ENCODE measurements at places on chromosomes 5 and 9. TPM values are rescaled to one million over a fixed set of nuclear protein-coding genes. Genes with fewer than 3 reads are reported as not detected.

DNA sequence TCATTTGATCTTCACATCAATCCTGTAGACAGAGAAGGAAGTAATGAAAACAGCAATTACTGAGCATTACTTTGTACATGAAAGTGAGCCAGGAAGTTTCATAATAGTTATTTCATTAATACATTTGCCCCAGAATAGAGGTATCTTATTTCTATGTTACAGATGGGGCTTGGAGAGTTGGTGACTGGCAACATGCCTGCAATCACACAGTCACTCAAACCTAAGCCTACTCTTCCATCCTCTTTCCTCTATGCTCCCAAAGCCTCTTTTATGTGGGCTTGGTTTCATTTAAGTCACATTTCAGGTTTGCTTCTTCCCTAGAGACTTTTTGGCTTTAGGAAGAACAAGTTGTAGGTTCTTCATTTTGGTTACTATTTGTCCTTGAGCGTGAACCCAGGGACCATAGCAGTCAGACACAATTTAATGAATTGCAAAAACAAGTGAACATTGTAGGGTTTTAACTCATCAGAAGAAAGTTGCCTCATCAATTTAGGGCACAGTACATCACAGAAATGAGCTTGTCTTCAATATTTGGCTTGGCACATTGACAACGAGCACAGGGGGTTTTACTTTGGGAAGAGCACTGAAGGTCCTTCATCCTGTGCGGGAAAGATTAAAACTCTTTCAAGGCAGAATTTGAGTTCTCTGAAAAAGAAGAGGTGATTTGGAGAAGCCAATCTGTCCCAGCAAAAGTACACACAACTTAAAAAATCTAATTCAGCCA, 381.1 kb downstream of the TMEM38B start:
- H3K4me3 ChIP-seq: no peak overlapping the region
- no peak overlapping the region for H3K27ac ChIP-seq
- no peaks in the 10 kb centered on the region for H3K36me3 ChIP-seq
- no peaks in the 10 kb centered on the region for H3K27me3 ChIP-seq
- no peak for DNase-seq

DNA sequence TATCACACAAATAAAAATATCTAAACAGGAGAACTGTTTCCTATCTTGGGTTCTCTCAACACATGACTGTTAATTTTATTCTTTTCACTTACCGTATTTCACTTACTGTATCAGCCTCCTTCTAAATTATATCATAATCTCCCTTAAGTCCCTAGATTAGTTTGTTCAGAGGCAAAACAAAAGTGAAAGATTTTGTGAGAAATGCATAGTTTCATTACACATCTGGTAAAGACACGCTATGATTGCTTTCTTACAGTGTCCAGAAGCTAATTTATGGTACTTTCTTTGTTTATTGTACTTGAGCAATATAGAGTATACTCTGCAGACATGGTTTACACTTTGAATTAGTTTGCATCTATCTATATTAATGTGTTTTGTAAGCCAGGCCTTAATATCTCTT, 159.7 kb upstream of the TLX3 start:
- H3K4me1 ChIP-seq: no peaks in the 10 kb centered on the region
- no peak overlapping the region for H3K4me3 ChIP-seq
- no peaks in the 10 kb centered on the region for H3K27me3 ChIP-seq
- no peaks in the 10 kb centered on the region for H3K36me3 ChIP-seq
- H3K27ac ChIP-seq: no peak overlapping the region

DNA sequence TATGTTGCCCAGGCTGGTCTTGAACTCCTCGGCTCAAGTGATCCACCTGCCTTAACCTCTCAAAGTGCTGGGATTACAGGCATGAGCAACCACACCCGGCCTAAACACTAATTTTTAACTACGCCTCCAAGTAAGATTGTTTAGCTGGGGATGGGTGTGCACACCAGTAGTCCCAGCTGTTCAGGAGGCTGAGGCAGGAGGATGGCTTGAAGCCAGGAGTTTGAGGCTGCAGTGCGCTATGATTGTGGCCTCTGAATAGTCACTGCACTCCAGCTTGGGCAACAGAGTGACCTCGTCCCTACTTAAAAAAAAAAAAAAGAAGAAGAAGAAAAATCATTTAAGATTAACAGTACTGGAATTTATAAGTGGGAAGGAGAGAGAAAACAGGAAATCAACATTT, 90.8 kb upstream of the NR5A1 start:
- H3K4me3 ChIP-seq: no peak overlapping the region
- H3K27me3 ChIP-seq: no peaks in the 10 kb centered on the region
- H3K36me3 ChIP-seq: no peaks in the 10 kb centered on the region
- DNase-seq: no peak
- H3K4me1 ChIP-seq: peaks cover 28% of the 10 kb centered on the region
- H3K27ac ChIP-seq: no peak overlapping the region

DNA sequence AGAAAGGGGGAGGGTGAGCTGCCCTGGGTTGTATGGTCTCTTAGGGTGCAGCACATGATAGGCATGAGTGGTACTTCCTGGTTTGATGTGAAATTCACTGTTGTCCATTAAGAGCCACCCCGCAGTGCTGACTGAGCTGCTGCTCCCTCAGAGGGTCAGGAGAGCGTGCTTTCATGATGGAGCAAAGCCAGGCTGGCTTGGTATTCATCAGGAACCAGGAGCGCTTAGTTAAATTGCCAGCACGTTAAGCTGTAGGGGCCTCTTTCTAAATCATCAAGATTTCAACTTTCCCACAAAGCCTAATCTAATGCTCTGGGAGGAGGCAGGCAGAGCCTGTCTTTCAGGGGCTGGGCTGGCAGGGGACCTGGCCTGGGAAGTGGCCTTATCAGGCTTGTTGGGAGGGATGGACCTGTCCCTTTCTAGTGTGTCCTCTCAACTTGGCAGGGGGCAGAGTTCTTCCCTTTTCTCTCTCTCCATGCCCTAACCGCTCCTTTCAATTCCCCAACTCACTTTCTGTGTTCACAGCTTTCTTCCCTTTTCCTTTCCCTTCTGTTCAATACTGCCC, 7.9 kb downstream of the CYSTM1 start:
- no peaks in the 10 kb centered on the region for H3K36me3 ChIP-seq
- H3K4me3 ChIP-seq: no peak overlapping the region
- H3K27me3 ChIP-seq: no peaks in the 10 kb centered on the region
- peak; percentile 38 for DNase-seq
- H3K4me1 ChIP-seq: peaks cover 37% of the 10 kb centered on the region

DNA sequence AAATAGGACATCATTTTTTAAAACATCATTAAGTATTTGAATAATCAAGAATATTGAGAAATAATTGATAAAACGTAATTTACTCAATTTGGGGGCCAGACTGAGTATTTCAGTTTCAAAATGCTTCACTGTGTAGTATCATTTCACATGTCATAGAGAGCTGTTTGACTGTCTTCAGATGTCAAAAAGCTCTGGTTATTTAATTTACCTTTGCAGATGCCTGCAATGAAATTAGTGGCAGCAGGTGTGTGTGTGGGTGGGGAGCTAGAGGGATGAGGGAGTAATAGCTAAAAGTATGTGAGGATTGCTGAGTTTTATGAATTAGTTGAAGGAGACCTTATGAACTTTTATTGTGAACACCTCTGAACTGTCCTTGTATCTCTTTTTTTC, 567.2 kb upstream of the MEF2C start:
- H3K36me3 ChIP-seq: no peaks in the 10 kb centered on the region

- no peak for DNase-seq
- no peaks in the 10 kb centered on the region for H3K36me3 ChIP-seq
- H3K27ac ChIP-seq: no peak overlapping the region
- H3K4me1 ChIP-seq: peaks cover 12% of the 10 kb centered on the region
- H3K27me3 ChIP-seq: no peaks in the 10 kb centered on the region
Observed at GRCh38 chr9:16987026-16987425, 116.6 kb upstream of the BNC2 start.

- H3K4me3 ChIP-seq: no peak overlapping the region
- no peaks in the 10 kb centered on the region for H3K27me3 ChIP-seq
- no peaks in the 10 kb centered on the region for H3K36me3 ChIP-seq
- no peak for DNase-seq
- H3K27ac ChIP-seq: no peak overlapping the region
Observed at GRCh38 chr5:166722939-166723338, 1568.5 kb upstream of the WWC1 start.

DNA sequence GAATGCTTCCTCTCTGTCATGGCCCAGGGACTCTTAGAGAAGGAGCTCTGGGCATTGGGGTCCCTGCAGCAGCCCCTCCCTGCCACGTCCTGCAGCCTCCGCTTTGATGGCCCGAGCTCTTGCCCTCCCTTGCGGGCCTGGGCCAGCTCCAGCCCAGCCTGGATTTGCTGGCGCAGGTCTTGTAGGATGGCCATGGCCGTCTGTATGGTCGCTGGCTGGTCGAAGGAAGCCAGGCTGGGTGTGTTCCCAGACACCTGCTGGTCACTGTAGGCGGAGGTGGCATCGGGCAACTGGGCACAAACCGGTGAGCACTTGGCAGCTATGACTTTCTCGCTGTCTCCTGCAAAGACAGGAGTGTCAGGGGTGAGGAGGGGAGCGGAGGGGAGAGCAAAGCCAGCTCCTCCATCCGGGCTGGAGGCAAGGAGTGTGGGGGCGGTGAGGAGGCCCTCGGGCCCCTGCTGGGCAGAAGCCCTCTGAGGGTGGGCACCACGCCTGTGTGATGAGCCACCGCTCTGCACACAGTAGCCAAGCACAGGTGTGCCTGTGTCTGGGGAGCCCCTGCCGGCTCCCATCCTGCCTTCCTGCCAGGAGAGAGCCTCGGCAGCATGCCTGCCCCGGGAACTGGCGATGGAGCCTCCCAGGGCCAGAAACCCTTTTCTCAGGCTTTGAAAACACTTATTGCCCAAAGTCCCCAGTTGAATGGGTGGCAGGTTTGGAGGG, 12.4 kb downstream of the CCDC187 start:
- no peak overlapping the region for H3K4me3 ChIP-seq
- no peak for DNase-seq
- no peaks in the 10 kb centered on the region for H3K36me3 ChIP-seq
- no peak overlapping the region for H3K27ac ChIP-seq
- H3K4me1 ChIP-seq: no peaks in the 10 kb centered on the region
- no peaks in the 10 kb centered on the region for H3K27me3 ChIP-seq

DNA sequence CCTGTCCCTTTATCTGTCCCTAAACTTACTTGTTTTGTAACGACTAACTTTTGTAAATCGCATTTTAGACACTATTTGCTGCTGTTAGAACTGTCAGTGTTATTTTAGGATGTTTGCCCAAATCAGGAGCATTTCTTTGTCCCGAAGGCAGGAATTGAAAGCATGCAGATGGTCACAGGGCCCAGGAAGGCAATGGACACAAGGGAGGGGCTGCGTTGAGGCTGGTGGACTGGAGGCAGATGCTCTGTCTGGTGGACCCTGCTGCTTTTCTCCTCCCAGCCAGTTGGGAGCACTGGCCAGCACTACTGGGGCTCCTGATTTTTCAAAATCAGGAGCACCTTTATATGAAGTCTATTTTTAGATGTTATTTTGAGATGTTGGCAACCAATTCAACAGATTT, 31.7 kb downstream of the DOCK2 start:
- H3K4me3 ChIP-seq: no peak overlapping the region
- no peak overlapping the region for H3K27ac ChIP-seq
- no peaks in the 10 kb centered on the region for H3K36me3 ChIP-seq
- DNase-seq: peak; percentile 34
- H3K4me1 ChIP-seq: no peaks in the 10 kb centered on the region

CBY3 gene
- not detected for total RNA-seq

DNA sequence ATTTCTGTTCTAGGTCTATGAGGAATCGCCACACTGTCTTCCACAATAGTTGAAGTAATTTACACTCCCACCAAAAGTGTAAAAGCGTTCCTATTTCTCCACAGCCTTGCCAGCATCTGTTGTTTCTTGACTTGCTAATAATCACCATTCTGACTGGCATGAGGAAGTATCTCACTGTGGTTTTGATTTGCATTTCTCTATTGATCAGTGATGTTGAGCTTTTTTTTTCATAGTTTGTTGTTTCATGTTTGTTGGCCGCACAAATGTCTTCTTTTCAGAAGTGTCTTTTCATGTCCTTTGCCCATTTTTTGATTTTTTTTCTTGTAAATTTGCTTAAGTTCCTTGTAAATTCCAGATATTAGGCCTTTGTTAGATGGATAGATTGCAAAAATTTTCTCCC, 867.1 kb downstream of the DTWD2 start:
- no peaks in the 10 kb centered on the region for H3K36me3 ChIP-seq
- H3K27ac ChIP-seq: no peak overlapping the region
- no peak for DNase-seq
- no peak overlapping the region for H3K4me3 ChIP-seq

INSL6 gene
- not detected for total RNA-seq

DNA sequence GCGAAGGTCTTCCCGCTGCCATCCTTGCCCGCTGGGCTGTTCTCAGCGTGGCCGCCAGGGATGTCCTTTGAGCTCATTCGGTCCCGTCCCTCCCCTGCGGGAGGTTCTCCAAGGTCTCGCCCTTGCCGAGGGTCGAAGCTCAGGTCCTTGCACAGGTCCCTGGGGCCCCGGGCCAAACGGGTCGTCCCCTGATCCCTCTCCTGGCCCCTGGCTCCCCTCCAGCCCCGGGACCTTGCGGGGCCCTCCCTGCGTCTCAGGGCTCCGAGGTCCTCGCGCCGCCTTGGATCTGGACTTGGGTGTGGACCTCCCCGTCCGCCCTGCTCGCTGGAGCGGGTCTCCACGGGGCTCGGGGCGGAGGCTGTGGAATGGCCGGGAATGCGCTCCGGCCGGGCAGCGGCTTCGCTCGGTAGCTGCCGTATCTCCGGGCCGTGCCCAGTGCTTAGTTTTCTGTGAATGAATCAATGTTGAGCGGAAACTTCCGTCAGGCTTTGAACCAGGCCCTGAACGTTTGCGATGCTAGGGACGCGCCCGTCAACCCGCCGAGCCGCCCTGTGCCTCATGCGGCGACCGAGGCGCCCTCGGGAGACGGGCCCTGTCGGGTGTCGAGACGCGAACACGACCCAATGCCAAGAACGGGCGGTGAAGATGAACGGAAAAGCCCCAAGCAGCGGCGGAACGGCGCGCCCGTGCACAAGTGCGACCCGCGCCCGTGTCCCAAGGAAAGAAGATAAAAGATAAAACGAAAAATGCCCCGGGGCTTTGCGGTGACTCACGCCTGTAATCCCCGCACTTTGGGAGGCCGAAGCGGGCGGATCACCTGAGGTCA, 780 bp downstream of the RNU6ATAC start:
- H3K4me1 ChIP-seq: no peaks in the 10 kb centered on the region
- peak; percentile 65 for DNase-seq
- peak overlapping the region; percentile 35 for H3K4me3 ChIP-seq
- H3K36me3 ChIP-seq: peaks cover 9% of the 10 kb centered on the region
- H3K27me3 ChIP-seq: no peaks in the 10 kb centered on the region
- peak overlapping the region; percentile 79 for H3K27ac ChIP-seq

All from lung (tissue), 17 donors.